ENCODE measurements at places on chromosomes 1 and 21.

DNA sequence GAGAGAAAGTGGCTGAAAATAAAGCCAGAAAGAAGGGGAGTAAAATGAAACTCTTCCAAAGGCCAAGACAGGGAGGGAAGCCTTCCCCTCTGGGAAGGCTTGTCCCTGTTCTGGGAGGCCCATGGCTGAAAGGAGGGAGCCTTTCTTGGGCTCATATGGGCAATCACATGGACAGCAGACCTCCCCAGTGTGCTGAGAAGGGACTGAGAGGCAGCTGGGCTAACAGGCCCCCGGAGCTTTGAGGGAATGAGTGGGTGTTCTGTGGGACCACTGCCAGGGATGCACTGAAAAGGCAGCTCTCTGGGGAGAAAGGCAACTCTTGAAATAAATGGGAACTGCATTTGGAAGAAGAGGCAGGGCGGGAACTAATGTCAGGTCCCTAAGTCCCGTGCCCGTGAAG lies 39.1 kb downstream of the KANK4 start:
- no peak for DNase-seq

GRCh38 chr1:182795563-182796228 lies 6.1 kb downstream of the NPL start:
- no peak for DNase-seq

DNA sequence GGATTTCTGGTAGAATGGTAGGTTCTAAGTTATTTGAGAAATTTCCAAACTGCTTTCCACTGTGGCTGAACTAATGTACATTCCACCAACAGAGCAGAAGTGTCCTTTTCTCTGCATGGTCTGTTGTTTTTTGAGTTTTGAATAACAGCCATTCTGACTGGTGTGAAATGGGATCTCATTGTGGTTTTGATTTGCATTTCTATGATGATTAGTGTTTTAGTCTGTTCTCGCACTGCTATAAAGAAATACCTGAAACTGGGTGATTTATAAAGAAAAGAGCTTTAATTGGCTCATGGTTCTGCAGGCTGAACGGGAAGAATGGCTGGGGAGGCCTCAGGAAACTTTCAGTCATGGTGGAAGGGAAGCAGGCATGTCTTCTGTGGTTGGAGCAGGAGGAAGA lies 80.3 kb downstream of the SDCCAG8 start:
- no peak for DNase-seq

- no peak for DNase-seq
These were observed 30.3 kb upstream of the ANGPTL7 start for GRCh38 chr1:11158720-11159321.

DNA sequence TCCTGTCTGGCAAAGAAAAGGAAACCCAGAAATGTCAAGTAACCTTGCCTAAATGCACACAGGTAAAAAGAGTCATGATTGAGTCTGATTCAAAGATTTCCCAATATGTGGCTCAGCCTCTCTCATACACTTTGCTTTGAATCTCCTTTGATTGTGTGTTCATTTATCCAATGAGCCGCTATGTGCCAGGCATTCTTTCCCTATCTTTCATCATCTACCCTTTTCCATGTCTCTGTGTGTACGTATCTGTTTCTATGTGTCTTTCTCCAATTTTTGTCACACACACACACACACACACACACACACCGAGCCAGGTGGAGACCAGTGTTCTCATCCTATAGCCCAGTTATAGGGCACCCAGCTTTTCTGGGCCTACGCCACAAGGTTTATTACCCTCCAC lies 35.7 kb upstream of the BCL9 start:
- DNase-seq, result no peak

GRCh38 chr1:59063501-59063900 lies 233.4 kb upstream of the FGGY start:
- no peak for DNase-seq

- DNase-seq, result peak; percentile 10
These were observed 132.8 kb downstream of the PTPRC start for GRCh38 chr1:198771563-198772153.

GRCh38 chr1:65581119-65581518 lies 160.7 kb downstream of the LEPR start:
- no peak for DNase-seq

GRCh38 chr1:60746278-60746791 lies 336.0 kb upstream of the NFIA start:
- peak; percentile 53 for DNase-seq

GRCh38 chr1:162083273-162083672 lies 13.8 kb downstream of the NOS1AP start:
- DNase-seq, result no peak

- no peak for DNase-seq
These were observed 100.1 kb upstream of the PLXNA2 start for GRCh38 chr1:208344202-208344857.

DNA sequence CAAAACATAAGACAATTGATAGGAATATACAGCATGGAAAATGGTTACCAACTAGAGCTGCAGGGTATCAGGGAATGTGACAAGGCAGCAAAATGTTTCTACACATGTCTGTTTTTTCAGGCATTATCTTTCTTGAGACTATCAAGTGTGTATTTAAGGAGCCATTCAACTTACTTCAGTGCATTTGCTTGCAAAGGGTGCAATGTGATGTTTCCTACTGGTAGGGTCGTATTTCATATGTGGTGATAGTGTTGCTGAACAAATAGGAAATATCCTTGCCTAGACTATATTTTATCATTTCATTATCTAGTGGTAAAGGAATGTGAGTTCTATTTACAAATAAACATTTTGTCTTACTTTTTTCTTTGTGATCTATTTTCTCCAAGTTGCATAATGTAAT lies 42.4 kb downstream of the PTPRC start:
- no peak for DNase-seq

- DNase-seq, result no peak
These were observed 87.2 kb upstream of the RALGPS2 start for GRCh38 chr1:178637841-178638240.

GRCh38 chr1:64986903-64987871 lies 20.8 kb upstream of the JAK1 start:
- DNase-seq, result no peak

GRCh38 chr1:194067772-194068171 lies 881.4 kb upstream of the B3GALT2 start:
- DNase-seq, result no peak

GRCh38 chr1:15341228-15341627 lies 68.5 kb upstream of the EFHD2 start:
- no peak for DNase-seq

DNA sequence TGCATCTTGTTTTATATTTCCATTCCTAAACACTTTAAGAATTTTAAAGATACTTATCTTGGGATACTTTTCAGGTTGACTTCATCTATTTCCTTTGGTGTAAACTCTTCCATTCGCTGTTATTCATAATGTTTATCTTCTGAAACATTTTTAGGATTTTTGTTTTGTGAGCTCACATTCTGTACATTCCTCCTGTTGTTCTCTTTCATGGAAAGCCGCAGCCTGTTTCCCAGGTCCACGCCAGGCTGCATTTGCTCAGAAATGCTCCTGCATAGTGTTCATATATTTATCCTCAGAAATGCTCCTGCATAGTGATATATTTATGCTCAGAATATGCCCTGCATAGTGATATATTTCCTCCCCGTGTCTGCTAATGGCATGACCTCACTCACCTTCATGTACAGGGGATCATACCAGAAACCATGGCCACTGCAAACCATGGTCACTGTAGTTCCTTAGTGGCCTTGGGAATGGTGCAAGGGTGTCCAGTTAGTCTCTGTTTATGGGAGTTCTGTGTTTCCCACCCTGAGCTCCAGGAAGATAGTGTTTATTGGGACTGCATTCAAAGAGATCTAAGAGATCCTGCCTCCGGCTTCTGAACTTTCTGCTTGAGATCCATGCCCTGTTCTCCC lies 153.9 kb upstream of the GREM2 start:
- no peak for DNase-seq

DNA sequence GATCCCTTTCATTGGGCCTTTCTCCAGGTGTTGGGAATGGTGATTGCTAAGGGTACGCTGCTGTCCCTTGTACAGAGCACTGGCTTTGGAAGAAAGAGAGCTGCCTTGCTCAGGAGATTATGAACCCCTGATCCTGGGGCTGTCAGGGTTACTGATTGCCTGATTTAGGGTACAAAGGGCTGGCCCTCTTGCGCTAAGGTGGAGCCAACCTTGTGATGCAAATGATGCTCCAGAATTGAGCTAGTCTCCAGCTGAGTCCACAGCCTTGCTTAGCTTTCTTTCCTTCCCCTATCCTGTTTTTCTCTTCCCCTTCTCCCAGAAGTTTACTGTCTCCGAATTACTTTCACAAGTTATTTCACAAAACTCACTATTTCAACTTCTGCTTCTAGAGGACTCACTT lies 334.7 kb downstream of the AMY1C start:
- no peak for DNase-seq

DNA sequence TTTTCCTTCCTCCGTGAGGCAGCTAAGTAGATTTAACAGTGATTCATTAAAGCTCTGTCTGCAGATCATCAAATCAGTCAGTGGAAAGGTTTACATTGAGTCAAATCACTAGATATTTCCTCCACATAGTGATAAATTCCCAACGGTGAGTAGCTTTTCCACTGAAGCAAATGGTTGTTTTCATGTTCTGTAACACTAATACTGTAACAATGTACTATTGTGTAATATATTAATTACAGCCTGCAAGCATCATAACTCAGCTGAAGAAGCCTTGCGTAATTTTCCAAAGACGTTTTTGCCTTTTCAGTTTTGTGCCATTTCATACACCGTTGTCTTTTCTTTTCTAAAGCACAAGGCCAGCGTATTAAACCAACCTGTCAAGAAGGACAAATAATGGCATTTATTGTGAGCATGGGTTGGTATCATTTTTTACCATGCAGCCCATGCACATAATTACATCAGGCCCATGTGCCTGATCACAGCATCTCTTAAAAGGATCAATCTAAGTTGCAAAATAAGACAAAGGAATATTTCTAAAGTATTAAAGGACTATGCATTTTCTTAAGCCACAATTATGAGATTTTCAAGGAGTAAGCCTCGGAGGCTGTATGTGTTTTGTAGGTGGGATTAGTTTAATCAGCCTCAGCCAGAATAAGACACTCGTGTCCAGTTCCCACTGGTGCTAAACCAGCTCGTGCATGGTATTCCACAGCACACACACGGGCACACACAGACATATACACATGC lies 16.7 kb upstream of the PDE9A start:
- no peak for DNase-seq

All from NCI-H1930 (cell line).